ENCODE measurements at places on chromosomes 2 and 18.

DNA sequence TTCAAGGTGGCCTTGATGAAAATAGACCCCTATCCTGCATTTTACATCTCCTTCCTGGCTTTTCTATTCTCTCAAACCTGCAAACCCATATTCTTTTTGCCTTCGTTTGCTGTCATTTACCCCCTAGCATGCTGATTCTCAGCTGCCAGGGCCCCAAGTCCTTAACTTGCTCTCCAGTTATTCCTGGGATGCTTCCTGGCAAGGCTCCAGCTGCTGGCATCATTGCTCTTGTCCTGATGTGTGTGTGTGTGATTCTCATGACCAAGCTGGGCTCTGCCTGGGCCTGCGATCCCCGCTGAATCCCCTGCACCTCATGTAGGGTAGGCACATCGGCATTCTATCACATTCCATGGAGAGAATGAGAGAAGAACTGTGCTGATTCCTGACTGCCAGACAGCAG lies 11.9 kb downstream of the NPAS2 start:
- no peak for DNase-seq

- DNase-seq, result no peak
Observed at GRCh38 chr18:69172046-69172445, 228.6 kb upstream of the DOK6 start.

GRCh38 chr2:237096201-237096600 lies 10.5 kb downstream of the COPS8 start:
- no peak for DNase-seq

DNA sequence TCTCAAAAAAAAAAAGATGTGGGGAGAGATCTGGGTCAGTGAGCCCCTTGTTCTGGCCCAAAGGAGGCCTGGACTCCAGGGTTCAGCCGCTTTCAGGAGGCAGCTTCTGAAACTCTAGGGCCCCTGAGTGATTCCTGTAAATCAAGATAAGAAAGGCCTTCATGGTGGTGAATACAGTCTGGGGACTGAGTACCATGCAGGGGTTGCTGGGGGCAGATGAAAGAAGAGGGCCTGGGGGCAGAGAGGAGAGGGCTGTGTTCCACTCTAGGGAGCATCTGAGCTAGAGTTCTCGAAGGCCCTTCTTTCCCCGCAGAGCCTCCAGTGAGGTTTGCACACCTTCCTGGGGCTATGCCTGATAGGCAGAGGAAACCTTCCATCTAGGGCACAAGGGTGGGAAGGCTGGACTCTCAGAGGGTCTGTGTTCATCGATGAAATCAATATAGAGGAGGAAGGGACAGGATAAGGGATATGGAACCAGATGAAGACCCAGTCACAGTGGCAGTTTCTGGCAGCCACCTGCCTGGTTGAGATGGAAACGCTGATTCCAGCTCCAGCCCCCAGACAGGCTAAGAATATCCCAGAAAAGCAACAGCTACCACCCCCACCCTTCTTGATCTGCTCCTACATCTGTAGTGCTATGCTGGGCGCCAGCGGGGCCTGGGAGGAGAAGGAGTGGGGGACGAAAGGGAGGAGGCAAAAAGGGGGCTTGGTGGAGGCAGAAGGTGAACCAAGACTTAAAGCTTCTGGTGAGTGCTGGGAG lies 4.7 kb upstream of the CDK5R2 start:
- no peak for DNase-seq

DNA sequence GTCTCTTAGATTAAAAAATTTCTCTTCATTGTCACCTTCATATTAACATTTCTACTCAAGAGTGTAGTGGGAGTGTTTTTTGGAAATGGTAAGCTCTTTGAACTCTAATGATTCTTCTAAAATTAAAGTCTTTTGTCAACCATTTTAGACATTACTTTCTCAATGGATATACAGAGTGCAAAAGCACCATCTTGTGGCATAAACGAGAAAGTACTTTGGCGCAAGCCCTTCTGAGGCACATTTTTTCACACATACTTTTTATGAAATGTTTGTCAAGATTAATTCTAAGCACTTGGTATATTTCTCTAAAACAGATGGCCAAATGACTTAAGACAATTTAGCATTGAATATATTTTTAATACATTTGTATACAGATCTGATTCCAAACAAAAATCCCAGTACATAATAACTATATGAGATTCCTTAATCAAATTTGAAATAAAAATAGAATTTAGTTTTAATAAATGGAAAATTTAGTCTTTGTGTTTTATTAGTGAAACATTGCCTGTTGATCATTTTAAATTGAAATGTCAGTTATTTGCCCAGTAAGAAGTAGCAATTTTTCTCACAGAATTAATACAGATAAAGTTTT lies 63.3 kb upstream of the GALNT5 start:
- DNase-seq, result no peak

- DNase-seq, result no peak
Observed at GRCh38 chr2:162925595-162925994, 87.0 kb upstream of the KCNH7 start.
